ENCODE measurements at places on chromosomes 7 and 10. TPM values are rescaled to one million over a fixed set of nuclear protein-coding genes. Genes with fewer than 3 reads are reported as not detected.

The ANKRD61 gene
- total RNA-seq = not detected

The UCMA gene
- total RNA-seq = not detected

The FBH1 gene
- total RNA-seq = 85.9 TPM

The TEX47 gene
- not detected for total RNA-seq

DNA sequence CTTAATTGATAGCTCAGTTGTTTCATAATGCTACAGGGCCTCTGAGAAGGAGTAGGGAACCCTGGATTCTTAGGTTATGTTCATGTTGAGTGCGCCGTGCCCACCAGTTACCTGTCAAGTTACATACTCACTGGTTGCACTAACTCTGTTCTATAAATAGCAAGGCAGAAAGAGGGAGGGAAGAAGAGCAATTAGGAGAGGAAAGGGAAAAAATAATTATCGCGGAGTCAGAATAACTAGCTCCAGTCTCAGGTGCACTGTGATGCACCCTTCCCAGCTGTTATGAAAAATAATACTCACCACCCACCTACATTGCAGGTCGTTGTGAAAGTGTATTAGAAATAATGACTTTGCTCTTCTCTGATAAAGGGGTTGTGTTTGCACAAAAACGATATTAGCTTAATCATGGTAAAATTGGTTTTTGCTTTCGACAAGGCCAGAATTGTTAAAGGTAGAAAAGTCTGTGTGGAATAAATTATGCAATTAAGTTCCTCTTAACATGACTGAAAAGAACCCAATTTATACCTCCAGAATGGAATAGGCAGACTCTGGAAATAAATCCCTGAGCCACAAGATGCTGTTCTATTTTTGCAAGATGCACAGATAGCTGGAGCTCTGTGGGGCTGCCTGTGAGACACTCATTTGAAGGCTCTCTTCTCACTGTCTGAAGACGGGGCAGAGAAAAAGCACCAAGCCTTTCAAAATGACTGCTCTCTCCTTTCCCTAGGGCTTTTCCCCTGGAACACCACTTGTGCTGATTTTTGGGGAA, 137.6 kb upstream of the PITRM1 start:
- DNase-seq = no peak

GRCh38 chr10:43843321-43844101, 194.8 kb upstream of the ZNF32 start:
- DNase-seq = peak; percentile 85

- peak; percentile 66 for DNase-seq
These were observed 1.2 kb downstream of the TSPAN12 start for GRCh38 chr7:120856621-120857352.

DNA sequence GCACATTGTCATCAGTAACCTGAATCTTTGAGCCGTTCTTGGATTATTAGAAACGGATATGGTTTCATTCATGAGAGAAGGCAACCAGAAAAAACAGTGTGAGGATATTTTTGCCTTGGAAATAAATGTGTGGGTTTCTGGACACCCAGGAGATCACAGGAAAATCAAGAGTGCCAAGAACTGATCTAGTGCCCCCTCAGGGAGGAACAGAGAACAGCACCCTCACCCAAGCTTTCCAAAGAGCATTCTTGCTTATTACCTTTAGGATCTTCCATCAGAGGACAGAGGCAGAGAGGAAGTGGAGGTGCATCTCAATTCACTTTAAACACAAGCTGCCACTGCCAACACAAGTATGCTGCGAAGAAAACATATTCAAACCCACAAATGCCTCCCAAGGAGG, 851.5 kb upstream of the COBL start:
- DNase-seq = no peak

GRCh38 chr10:3852147-3852904, 67.3 kb upstream of the KLF6 start:
- DNase-seq = peak; percentile 93

GRCh38 chr7:37816922-37817590, 31.3 kb upstream of the NME8 start:
- no peak for DNase-seq

- no peak for DNase-seq
These were observed 46.5 kb downstream of the ABCA13 start for GRCh38 chr7:48217753-48218152.

DNA sequence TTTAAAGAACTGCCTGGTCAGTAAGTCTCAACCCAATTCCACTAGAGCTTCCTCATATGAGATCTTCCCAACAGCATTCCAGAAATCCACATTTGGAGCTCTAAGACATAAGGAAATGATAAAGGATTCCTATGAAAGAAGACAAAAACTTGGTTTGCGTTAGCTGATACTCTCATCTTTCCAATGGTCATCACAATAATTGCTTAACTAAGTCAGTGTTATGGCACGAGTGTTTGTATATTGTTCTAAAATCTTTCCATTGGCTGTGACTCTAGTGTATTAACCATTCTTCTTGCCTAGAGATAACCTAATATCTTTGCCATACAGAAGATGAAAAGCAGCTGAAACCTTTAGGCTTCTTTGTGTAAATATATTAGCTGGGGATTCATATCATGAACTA, 289.0 kb downstream of the SNX13 start:
- DNase-seq = no peak

DNA sequence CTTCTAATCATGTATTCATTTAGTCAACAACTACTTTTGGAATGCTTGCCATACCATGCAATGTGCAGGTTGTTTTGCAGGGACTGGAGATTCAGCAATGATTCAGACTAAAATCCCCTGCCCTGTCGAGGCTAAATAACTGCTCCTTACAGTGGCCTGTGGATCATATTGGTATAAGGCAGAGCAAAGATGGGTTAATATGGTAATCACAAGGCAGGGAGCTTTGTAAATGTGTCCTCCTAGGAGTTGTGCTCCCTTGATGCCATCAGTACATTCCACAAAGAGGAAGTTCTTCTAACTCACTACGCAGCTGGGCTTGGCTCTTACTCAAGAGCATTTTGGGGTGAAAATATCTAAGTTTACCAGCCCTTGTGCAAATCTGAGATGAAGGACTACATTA, 614 bp upstream of the IFIT2 start:
- no peak for DNase-seq

DNA sequence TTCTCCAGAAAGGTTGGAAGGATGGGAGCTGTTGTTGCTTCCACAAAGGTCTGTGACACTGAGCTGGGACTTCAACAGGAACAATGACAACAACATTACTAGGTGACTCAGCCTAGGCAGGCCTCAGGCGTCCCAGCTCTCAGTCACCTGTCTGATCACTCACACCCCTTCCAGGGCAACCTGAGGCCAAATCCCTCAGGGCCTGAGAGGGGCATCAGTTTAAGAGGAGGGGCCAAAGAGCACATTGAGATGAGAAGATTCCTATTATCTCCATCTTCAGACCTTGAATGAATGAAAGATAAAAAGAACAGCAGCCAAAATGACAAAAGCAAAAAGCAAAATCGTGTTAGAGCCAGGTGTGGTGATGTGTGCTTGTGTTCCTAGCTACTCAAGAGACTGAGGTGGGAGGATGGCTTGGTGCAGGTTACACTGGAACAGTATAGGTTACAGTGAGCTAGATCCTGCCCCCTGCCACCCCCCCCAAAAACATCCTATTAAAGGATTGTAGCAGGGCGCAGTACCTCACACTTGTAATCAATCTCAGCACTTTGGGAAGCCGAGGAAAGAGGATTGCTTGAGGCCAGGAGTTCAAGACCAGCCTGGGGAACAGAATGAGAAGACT, at the start of gene ATG9B:
TSS of gene ATG9B (minus strand) at position 60 of the 622 bp plus-strand sequence. CDS start 71 bp downstream, outside the sequence.
- DNase-seq = no peak

GRCh38 chr7:142860968-142861367, 6.1 kb downstream of the EPHB6 start:
- DNase-seq = no peak

Data from sigmoid colon (tissue), 7 donors.